ENCODE measurements at places on chromosomes 2 and 18.
A peak's percentile ranks its signal among the peaks of the same experiment; 100 is the strongest.

GRCh38 chr2:111219285-111219684, 98.6 kb downstream of the BCL2L11 start:
- DNase-seq: no peak

GRCh38 chr2:174603280-174603679, 5.7 kb upstream of the WIPF1 start:
- DNase-seq: peak; percentile 94

DNA sequence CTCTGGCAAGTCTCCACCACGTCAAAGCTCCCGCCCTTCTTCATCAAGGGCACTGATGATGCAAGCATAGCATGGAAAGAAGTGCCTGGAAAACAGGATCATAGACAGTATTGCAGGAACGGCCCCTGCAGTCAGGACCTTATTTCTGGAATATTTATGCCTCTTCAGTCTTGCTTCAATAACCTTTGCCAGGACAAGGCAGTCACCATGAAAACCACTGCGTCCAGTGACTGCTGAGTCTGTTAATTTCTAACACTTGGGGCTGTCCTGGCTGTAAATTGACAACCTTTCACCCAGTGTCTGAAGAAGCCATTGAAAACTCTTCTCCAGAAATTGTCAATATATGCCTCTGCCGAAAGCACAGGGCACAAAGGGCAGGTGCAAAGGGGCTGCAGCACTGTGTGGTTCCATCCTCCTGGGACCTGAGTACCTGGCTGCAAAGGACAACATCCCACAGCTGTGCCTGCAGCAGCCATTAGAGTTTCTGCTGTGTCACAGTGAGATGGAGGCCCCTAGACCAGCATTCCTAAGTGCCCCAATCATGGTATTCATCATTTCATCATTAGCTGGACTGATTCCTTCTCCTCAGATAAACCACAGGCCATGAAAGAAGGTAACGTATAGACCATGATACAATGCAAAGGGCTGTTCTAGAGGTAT, 819.6 kb downstream of the RNF144A start:
- DNase-seq: no peak

GRCh38 chr2:191738667-191739066, 60.7 kb downstream of the NABP1 start:
- DNase-seq: no peak

DNA sequence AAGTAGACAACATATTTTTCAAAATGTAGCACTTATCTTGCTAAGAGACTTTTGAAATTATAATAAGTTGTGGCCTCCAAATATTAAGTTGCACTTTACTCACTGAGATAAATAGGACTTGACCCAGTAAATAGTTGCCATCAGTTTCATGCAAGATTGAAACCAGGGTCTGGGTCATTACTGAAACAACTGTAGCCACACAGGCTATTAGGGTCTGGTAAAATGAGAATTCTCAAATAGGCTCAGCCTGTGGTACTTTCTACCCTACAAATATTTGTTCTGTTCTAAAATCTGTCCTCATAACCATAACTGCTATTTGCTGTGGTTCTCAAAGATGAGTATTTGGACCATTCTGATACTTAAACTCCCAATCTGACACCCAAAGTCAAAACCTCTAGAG, 115.4 kb upstream of the STK17B start:
- no peak for DNase-seq

GRCh38 chr2:239358062-239358754, 42.6 kb downstream of the HDAC4 start:
- peak; percentile 77 for DNase-seq

DNA sequence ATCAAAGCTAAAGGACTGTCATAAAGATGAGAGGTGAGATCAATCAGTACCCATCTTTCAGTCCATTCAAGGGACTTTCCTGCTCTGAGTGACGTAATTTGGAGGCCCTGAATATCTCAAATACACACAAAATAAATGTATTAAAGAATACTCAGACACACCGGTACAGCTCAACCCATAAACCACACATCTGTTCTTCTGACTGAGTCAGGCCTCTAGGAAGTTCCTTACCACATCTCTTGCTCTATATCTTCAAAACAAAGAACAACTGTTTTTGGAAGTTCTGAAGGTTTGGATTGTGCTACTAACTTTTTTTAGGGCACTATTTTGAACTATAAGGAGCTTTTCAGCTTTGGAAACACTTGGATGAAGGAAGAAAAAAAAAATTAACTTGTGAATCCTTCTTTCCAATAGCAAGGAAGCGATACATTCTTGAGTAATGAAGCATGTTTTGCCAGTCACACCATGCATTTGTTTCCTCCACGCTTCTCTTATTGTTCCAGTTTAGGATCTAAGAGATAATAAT, 866.5 kb upstream of the VRK2 start:
- DNase-seq: no peak

Measured in globus pallidus (tissue), 1 donor.